ENCODE measurements at places on chromosomes 5 and 9.

DNA sequence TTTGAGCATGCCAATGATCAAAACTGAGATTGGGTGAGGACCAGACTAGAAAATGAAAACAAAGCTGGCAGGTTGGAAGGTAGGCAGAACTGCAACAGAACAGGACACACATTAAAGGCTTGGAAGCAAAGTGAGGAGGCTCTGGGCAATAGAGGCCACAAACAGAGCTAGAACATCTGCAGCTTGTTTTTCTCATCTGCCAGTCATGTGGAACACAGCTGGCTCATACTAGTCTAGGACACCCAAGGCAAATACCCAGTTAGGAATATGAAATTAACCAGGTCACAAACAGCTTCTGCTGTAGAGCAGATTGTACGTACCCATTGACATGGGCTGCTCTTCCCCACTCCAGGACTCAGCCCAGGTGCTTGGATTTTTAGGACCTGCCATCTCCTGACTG, 61.7 kb downstream of the SPEF2 start:
- DNase-seq, result no peak

DNA sequence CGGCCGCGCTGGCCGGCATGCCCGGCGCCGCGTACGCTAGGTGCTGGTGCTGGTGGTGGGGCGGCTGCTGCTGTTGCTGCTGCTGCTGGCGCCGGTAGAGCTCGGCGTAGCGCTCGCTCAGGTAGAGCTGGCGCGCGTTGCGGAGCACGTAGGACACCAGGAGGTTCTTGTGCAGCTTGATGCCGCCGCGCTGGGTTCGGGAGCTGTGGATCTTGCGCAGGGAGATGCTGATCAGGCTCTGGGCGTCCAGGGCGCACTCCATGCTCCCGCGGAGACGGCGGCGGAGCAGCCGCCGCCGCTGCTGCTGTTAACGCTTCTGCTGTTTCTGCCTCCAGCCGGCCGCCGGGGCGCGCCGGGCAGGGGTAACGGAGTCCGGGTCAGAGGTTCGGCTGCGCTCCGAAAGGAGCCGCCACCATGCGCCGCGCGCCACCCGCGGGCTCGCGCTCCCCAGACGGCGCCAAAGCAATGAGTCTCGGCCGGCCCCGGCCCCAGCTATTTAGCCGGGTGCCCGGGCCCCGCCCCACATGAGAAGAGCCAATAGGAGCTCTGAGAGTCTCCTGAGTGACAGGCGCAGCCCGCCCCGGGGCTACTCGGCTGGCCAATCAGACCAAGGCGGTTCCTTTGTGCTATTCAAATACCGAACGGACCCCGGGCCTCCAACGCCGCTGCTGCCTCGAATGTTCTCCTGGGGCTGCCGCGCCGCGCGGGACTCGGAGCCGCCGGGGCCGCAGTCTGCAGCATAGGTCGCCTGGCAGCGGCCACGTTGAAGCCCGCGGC, at the start of gene IER5L:
Gene IER5L (minus strand): TSS at position 471 of the 777 bp plus-strand sequence. CDS start 209 bp downstream, at position 262.
- DNase-seq, result peak; percentile 89

DNA sequence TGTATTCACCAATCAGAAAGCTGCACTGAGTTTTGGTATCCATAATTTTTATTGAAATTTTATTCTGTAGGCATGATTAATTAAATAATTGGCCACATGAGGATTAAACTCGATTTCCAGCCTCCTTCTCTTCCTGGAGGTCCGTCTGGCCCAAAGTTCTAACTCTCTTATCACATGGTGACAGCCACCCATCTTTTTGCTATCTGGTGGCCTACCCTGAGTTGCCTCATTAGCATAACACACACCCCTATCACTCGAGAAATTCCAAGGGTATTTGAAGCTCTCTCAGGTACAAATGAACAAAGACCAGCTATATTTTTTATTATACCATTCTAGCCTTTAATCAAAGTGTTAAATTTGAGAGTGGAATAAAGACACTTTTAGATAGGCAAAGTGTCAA, 57.7 kb downstream of the APC start:
- DNase-seq, result no peak

GRCh38 chr9:108772301-108772894, 83.4 kb downstream of the ACTL7B start:
- no peak for DNase-seq

GRCh38 chr9:99336531-99336930, 114.4 kb downstream of the SEC61B start:
- DNase-seq, result no peak

GRCh38 chr9:137067860-137068538, 2.4 kb downstream of the SAPCD2 start:
- DNase-seq, result peak; percentile 78

DNA sequence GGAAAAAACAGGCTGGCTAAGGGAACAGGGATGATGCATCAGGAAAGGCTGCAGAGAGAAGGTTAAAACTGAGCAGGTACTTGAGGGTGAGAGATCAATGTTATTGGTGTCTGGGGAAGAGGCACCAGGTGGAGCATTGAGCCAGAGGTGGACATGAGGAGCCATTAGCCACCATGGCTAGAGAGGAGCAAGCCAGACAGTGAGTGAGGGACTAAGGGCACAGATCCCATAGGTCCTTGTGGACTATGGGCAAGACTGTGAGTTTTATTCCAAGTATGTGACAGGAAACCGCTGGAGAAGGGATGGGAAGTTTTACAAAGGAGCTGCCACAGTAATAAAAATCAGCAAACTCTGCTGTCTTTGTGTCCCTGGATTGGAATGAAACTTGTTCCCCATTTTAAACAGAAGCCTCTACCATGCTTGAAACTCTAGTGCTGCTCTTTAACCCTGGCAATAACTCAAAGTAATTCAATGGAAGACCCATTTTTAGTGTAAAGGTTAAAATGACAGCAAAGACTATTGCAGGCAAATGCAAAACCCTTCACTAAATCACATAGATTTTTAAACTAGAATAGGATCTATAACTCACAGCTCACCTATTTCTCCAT, 349.8 kb downstream of the ENC1 start:
- no peak for DNase-seq

DNA sequence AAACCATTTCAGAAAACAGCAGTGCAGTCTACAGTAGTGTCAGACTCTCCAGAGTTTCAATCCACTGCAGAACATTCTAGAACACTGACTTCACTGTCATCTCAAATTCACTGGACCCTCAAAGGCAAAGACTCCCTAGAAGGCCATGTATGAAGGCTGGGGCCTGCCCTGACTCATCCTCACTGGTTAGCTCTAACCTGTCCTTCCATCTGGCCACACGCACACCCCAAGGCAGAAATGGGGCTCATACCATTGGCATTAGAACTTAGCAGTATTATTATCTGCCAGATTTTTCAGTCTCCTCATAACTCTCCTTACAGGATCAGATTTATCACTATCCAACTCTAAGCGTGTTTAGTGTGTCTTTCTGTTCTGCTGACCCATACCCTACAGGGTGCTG, 20.4 kb downstream of the S1PR3 start:
- DNase-seq, result no peak

GRCh38 chr5:56088967-56089829, 94.4 kb upstream of the IL6ST start:
- no peak for DNase-seq

GRCh38 chr5:15515229-15515628, 15.2 kb downstream of the FBXL7 start:
- DNase-seq, result no peak

DNA sequence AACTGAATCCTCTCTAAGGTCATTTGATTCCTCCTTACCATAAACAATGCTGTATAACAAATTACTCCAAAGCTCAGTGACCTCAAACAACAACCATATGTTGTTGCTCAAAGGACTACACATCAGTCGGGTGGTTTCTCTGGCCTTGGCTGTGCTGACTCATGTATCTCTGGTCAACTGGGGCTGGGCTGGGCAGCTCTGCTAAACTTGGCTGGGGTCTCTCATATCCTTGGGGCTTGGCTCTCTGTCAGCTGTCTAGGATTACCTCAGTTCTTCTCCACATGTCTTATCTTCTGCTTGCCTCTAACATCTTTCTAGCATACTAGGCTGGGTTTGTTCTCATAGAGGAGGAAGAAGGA, 86.4 kb downstream of the GALNT10 start:
- DNase-seq, result no peak

DNA sequence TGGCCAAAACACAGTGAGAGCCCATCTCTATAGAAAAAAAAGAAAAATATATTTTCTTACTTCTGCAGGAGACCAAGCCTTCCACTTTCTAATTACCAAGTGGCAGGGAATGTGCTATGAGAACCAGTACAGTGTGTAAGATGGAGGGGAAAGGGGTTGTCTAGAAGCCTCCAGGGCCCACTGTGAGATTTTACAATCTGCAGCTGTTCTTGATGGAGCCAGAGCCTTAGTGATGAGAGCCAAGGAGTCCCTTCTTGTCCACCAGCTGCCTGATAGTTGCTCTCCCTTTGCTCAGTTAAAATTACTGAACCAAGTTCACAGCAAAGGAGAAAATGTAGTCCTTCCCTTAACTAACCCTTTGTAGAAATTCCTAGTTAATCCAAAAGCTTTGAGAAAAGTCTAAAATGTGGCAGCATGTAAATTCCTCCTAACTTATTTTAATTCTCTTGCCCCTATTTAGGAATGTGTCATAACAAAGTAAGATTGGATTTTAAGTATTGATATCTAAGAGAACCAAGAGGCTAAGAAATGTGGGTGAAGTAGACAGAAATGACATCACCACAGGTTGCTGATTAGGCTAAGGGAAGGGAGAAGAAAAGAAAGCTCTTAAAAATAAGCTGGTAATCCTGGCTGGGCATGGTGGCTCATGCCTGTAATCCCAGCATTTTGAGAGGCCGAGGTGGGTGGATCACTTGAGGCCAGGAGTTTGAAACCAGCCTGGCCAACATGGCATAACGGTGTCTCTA, 19.3 kb downstream of the SRP19 start:
- DNase-seq, result no peak

DNA sequence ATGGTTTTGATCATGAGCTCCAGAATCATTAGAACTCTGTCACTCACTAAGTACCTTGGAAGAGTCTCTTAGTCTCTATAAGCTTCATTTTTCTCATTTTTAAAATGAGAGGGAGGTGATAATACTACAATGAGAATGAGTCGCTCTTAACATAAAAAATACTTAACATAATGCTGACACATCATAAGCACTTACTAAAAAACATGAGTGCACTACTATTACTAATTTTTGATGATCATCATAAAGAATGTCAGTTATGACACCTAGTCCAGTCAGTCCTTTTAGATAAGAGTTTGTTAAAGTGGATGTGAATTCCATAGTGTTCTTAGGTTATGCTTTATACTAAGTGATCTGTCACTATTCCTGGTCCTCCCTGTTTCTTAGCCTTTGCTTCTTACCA, 200.4 kb upstream of the SLC24A2 start:
- no peak for DNase-seq

GRCh38 chr5:92283521-92283920, 900.4 kb upstream of the ARRDC3 start:
- no peak for DNase-seq

DNA sequence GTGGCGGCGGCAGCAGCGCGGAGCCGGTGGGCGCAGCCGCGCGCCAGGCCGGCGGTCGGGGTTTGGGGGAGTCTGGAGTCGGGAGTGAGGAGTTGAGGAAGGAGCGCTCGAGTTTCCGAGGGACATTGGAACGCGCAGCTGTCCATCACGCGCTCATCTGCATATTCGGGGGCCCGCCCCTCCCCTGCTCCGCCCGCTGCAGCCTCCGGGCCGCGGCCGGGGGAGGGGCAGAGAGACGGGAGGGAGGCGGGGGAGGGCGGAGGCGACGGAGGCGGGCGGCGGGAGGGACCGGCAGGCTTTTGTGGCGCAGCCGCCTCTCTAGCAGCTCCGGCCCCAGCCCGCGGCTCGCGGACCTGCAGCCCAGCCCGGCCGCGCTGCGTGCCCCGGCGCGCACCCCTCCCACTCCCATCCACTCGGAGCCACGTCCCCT, at the start of gene IRX2:
Gene IRX2 (minus strand): TSS at position 86 of the 430 bp plus-strand sequence. CDS start 264 bp downstream, outside the sequence.
- DNase-seq, result no peak

DNA sequence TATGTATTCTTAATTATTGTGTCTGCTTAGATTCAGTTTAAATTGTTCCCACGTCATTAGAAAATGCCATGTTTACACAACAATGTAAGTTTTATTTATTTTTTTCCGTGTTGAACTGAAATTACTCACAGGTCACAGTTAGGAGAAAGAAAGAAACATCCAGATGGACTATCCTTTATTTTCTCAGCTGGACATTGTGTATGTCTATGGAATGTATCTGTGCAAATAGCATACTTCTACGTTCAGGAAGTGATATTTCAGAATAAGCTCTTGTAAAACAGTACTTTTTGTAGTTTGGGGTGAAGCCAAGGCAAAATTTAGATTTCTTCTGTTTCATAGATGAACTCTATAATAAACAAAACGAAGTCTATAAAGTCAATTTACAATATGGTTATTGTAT, 249.0 kb upstream of the ZNF608 start:
- DNase-seq, result no peak

DNA sequence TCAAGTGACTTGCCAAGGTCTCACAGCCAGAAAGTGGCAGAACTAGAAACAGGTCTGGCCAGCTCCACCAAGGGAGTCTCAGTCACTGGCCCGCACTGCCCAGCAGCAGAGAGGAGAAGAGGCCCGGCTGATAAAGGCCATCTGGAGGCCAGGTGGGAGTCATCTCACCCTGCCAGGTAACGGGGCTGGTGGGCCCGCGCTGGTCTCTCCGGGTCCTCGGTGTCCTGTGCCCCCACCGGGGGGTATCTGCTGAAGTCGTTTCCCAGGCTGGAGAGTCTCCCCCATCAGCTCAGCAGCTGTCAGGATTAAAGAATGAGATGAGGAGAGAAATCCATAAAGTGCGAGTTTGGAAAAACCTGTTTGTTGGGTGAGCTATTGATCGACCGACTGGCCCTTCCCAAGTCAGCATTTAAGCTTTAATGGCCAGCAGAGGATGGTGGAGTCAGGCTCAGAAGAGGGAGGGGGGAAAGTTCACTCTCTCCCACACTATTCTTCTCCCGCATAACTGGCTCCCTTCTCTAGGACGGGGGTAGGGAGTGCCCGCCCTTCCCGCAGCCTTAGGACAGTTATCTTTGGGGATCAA, 30.3 kb downstream of the LMX1B start:
- DNase-seq, result no peak

GRCh38 chr9:107841076-107841475, 351.5 kb upstream of the KLF4 start:
- no peak for DNase-seq

GRCh38 chr5:1520791-1521453, 2.8 kb downstream of the LPCAT1 start:
- no peak for DNase-seq

Measured in activated gamma-delta T cell treated with anti-CD3 and anti-CD28 coated beads, Interleukin-2, amount 50 U/mL, for 16 hours (primary cell).